ENCODE measurements at places on chromosomes 7 and 10.

GRCh38 chr7:1558841-1559625 lies 3.0 kb upstream of the TMEM184A start:
- DNase-seq = no peak

DNA sequence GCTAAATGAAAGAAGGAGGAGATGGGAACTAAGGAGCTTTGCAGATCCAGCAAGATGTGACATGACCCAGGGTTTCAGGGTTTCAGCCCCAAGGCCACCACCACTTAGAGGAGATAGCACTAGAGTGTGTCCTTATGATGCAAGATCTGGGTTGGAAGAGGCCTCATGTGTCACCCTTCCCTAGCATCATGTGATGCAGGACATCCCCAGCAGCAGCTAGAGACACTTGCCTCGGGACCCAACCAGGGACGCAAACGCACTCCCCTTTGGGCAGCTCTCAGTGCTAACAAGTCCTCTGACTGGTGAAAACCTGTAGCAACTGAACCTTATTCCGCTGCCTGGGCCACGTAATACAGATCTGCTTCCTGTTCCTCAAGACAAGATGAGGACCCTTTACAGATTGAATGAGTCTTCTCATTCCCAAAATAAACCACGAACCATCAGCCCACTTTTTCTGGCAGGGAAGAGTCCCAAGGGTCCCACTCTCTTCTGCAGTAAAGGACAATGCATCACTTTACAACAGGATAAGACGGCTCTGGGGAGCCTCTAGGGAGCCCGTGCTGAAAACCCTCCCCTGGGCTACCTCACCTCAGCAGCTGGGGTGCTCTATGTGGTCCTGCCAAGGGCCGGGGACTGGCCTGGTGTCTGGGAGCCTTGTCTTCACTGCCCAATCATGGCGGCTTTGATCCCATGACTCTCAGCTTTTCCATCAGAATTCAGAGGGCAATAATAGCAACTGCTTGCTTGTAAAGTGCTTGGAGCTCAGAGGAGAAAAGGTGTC lies 44.8 kb upstream of the GDF10 start:
- DNase-seq = no peak

DNA sequence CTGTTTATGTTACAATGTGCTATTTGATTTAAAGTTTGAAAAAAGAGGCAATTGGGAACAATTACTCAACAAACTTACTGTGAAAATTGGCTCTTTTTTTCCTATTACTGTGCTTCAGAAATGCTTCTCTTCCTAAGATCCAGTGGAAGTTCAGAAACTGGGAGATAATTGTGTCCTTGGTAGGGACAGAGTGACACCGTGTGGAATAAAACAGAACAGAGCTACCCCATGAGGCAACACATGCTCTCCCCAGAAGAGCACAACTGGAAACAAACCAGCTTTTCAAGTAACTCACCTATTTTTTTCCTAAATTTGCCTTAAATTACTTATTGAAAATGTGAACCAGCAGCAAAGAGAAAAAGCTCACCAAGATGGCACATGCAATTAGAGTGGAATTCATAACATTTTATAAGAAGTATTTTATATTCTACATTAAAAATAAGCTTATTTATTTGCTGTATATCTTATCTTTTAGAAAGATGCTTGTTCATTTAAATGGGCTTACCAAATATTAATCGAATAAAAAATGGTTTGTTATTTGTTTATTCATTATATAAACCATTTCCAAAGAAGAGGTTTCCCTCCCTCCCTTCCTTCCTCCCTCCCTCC lies 346.1 kb upstream of the ANKRD30A start:
- DNase-seq = no peak

GRCh38 chr7:99253369-99253768 lies 19.3 kb upstream of the MYH16 start:
- no peak for DNase-seq

GRCh38 chr7:124085179-124085578 lies 52.3 kb upstream of the TMEM229A start:
- no peak for DNase-seq

DNA sequence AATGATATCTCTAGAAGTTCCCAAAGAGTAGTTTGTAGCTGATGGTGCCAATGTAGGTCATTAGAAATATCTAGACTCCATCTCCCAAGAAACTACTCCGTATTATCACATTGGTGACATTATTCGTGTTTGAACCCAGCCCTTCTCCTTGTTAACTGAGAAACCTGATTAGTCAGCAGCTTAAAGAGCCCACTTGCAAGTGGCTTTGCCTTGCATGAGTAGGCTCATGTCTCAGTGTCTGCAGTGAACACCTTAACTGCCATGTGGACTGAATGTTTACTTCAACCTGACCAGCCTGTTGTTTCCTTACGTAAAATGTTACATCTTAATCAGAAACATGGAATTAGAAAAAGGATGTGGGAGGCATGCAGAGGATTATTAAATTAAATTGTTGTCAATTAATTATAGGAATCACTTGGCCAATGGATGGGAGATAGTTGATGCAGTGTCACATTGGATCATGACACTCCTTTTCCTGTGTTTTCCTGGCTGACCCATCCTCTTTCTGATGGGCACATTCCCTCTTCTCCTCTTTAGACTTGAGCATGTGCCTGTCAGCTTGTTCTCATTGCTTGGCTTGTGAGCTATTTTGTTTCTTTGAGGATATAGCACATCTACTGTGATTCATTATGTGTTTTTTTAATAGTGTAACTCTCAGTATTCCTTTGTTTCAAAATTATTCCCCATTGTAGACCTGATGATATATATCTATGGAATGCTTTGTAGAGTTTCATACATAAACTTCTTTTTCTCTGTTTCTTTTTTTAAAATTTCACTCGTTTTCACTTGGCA lies 18.0 kb downstream of the STARD3NL start:
- no peak for DNase-seq

- DNase-seq = no peak
Observed at GRCh38 chr7:122136078-122136477, 8.0 kb downstream of the AASS start.
